ENCODE measurements at places on chromosomes 1 and 21. TPM values are rescaled to one million over a fixed set of nuclear protein-coding genes. Genes with fewer than 3 reads are reported as not detected.

DNA sequence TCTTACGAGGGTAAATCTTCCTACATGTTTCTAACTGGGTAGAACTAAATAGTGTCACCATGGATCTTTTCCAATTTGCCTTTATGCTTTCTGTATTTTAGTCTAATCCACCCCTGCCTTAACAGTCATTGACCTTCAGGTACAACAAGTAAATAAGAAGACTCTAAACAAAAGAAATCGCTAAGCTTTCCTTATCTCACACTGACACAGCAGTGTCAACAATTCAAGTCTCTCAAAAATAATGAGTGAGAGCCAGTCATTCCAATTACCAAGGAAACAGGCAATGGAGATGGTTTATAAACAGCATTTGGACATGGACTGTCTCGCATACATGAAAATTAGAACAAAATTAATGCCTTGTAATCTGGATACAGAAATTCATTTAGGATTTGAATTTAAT lies 365.8 kb downstream of the VAV3 start:
- DNase-seq = no peak

Gene KMO
- total RNA-seq = 0.37 TPM

DNA sequence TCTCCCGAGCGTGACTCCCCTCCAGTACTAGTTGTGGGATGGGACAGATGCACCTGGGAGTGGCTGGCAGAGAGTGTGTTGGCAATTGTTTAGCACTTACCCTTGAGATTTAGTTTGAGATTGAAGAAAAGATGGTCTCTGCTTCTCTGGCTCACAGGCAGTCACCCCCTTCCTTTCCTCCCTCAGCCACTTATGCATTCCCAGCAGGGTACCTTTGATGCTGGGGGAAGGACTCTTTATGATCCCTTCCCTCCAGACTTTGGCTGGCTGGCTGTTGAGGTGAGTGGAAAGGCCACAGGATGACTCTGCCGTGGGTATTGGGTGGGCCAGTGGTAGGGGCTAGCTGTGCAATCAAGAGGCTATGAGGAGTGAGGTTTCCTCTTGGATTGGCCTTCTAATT lies 236.8 kb downstream of the CAMTA1 start:
- no peak for DNase-seq

DNA sequence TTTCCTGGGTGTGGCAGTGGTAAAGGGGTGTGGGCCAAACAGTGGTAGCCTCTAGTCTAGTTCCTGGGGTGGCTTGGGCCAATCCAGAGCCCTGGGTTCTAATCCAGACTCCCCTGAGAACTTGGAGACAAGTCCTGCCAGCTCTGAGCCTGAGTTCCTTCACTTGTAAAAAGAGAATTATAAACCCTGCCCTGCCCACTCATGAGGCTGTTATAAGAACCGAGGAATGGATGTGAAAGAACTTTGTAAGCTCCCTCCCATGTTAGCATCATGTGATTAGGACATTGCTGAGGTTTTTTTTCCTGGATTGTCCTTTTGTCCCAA lies 131.0 kb downstream of the RRAGC start:
- DNase-seq = no peak

DNA sequence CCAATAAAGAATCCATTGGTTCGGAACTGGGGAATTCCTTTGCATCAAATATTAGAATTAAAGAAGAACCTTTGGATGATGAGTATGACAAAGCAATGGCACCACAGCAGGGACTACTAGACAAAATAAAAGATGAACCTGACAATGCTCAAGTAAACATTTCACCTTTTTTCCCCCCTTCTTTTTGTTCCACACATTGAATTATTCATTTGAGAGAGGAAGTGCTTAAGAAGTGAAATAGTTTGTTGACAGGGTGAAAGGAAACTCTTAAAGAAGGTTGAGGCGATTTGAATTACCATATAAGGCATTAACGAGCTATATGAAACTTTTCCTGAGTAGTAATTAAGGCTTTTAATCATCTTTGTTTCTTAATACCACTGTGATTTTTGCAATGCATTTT lies 93.1 kb downstream of the ZMYM4 start:
- no peak for DNase-seq

- DNase-seq = no peak
Observed at GRCh38 chr1:204359474-204360255, at the start of gene PLEKHA6. TSS of gene PLEKHA6 (minus strand) at chr1:204359929. CDS start at chr1:204273727, 86,202 bp downstream.

DNA sequence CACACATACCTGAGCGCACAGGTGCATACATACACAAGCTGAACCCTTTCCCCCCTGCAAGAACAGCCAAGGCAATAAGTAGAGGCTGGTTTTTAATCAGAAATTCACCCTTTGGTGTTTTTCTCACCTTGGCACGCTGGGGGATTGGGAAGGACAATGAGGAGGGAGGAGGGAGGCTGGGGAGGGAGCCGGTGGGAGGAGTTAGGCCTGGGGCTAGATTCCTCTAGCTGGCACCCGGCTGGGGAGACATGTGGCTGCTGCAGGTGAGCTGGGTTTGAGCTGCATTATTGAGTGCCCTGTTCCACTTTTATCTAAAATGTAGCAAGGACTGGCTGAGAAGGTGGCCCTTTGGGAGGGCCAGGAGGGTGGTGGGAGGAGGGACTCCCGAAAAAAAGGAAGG lies 97.8 kb upstream of the CSF3R start:
- DNase-seq = no peak

- DNase-seq = no peak
Observed at GRCh38 chr21:26715878-26716506, 129.2 kb downstream of the ADAMTS1 start.

DNA sequence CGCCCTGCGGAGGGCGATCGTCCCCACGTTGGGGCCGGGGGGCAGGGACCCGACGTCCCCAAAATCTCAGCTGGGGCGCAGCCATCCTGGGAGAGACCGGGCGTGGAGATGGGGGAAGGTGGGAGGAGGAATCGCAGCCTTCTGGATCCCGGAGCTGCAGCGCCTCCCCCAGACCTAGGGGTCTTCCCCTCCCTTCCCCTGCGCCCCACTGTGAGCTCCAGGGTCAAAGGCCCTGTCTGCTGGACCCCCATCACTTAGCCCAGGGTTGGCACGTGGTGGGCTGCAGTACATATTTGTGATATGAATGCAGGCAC lies 90.2 kb upstream of the VAMP3 start:
- no peak for DNase-seq

- DNase-seq = no peak
Observed at GRCh38 chr1:208634346-208635140, 390.4 kb upstream of the PLXNA2 start.

- no peak for DNase-seq
Observed at GRCh38 chr1:7008975-7009740, 223.9 kb downstream of the CAMTA1 start.

GRCh38 chr1:62237950-62238374 lies 43.3 kb downstream of the L1TD1 start:
- DNase-seq = no peak

DNA sequence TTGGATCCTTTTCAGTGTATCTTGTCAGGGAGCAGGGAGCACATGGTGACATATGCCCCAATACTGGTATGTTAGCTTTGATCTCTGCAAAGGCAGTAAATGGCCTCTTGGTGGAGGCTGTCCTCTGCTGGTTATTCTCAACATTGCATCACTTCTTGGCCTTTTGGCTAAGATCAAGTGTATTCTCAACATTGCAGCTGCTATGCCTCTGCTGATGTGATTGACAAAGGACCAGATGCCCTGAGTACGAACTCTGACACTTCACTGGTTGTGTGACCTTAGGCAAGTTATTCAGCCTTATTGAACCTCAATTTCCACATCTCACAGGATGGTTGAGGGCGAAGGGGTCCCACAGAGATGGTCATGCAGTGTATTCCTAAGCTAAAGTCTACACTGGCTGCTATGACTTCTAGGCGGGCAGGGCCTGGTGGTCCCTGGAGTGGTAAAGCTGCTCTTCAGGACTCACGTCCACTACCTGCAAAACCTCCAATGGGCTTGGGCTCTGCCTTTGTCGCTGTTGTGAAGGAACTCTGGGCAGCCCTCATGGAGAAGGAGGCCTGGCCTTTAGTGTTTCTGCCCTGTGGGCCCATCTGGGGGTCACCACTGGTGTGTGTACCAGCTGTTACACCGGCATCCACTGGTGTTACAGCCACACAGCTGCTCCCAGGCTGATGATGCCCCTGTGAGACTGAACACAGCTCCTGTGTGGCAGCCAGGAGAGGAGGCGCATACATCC lies 64.8 kb downstream of the DNTTIP2 start:
- peak; percentile 25 for DNase-seq

Gene HTR1D
- 0.11 TPM for total RNA-seq

GRCh38 chr1:16342331-16343062 lies 9.8 kb downstream of the FBXO42 start:
- no peak for DNase-seq

Gene GJB4
- 0.69 TPM for total RNA-seq

Gene CHD5
- total RNA-seq = 0.53 TPM

GRCh38 chr1:41789661-41790330 lies 128.9 kb downstream of the HIVEP3 start:
- DNase-seq = no peak

- no peak for DNase-seq
Observed at GRCh38 chr1:101190441-101190840, 46.4 kb upstream of the S1PR1 start.

DNA sequence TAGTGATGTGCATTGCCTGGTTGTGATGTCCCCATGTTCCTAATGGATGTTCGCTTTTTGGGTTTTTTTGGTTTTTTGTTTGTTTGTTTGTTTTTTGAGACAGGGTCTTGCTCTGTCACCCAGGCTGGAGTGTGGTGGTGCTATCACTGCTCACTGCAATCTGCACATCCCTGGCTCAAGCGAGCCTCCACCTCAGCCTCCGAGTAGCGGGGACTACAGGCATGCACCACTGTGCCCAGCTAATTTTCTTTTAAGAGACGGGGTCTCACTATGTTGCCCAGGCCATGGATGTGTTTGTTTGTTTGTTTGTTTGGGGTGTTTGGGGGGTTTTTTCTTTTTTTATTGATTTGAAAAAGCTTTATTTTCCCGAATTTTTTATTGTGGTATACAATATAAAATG lies 2.1 kb downstream of the COL6A2 start:
- DNase-seq = no peak

- DNase-seq = no peak
Observed at GRCh38 chr1:236154671-236155398, 12.5 kb downstream of the GPR137B start.

Gene ZNF648
- total RNA-seq = 0.11 TPM

GRCh38 chr1:153040950-153041631 lies at the start of gene SPRR2D:
TSS of gene SPRR2D (minus strand) at chr1:153041120. CDS start at chr1:153040346, 774 bp downstream.
- DNase-seq = no peak

All from urinary bladder (tissue), 4 donors.